T1000 (cell line): ENCODE measurements at places on chromosomes 7 and 10.

GRCh38 chr7:90242369-90243168 is 2.4 kb upstream of the CFAP69 start:
- DNase-seq, result no peak

- DNase-seq, result no peak
Observed at GRCh38 chr7:12692479-12693259, 5.2 kb downstream of the ARL4A start.

GRCh38 chr7:112882022-112882421 is 91.8 kb upstream of the TMEM168 start:
- DNase-seq, result no peak

- no peak for DNase-seq
Observed at GRCh38 chr10:131141645-131142516, 169.6 kb downstream of the TCERG1L start.

DNA sequence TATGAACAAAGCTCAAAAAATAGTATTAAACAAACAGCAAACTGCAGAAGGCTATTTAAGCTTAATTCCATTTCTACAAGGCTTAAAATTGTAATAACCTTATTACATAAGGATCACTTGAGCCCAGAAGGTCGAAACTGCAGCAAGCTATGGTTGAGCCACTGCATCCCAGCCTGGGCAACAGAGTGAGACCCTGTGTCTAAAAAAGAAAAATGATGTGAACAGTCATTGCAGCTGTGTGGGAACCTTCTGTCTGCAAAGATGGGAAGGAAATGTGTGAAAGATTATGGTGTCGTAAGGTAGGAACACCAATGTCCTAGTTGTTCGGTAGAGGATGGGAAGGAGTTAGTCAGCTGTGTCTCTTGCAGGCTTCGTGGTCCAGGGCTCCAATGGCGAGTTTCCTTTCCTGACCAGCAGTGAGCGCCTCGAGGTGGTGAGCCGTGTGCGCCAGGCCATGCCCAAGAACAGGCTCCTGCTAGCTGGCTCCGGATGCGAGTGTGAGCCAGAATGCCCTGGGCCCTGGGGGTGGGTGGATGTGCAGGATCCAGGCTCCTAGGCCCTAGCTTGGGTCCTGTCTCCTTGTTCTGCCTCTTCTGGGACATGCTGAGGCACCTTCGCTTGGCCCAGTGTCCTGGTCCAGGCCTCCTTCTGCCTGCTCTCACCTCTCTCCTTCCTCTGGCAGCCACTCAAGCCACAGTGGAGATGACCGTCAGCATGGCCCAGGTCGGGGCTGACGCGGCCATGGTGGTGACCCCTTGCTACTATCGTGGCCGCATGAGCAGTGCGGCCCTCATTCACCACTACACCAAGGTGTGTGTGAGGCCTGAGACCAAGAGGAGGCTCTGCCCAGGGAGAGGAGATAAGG is 9.1 kb downstream of the C10orf62 start:
- DNase-seq, result no peak

- DNase-seq, result no peak
Observed at GRCh38 chr7:44201813-44202212, 1.0 kb downstream of the YKT6 start.

DNA sequence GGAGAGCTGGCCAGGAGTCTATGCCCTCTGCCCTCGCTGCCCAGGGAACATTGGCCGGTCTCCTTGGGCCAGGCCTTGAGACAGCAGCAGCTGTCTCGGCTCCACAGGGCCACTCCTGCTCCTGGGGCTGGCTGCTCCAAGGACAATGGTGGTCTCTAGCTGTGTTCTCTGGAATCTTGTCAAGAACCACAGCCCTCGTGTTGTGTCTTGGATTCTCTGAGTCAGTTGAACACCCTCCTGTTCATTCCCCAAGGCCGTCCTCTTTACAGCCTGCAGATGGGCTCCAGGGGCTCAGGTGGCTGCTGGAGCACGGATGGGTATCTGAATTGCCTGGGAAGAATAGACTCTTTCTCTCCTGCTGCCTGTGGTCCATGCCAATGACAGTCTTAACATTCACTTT is 511.1 kb downstream of the GLRX3 start:
- no peak for DNase-seq

DNA sequence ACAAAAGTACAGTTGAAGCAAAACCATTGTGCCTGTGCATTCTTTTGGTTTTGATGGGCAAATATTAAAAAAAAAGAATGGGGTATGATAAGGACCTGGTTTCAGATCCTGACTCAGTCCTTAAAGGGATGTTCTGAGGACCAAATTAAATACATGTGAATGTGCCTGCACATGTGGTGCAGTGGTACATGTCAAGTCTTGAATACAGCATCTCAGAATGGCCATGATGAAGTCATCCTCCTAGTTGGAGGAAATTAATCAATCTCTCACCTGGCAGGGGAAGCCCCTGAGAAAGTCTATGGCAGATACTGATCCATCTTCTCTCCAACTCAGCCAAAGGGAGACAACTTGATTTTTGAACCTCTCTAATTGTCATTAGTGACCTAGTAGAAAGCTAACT is 207.0 kb downstream of the SUGCT start:
- DNase-seq, result no peak
